ENCODE measurements at places on chromosomes 5 and 9.

DNA sequence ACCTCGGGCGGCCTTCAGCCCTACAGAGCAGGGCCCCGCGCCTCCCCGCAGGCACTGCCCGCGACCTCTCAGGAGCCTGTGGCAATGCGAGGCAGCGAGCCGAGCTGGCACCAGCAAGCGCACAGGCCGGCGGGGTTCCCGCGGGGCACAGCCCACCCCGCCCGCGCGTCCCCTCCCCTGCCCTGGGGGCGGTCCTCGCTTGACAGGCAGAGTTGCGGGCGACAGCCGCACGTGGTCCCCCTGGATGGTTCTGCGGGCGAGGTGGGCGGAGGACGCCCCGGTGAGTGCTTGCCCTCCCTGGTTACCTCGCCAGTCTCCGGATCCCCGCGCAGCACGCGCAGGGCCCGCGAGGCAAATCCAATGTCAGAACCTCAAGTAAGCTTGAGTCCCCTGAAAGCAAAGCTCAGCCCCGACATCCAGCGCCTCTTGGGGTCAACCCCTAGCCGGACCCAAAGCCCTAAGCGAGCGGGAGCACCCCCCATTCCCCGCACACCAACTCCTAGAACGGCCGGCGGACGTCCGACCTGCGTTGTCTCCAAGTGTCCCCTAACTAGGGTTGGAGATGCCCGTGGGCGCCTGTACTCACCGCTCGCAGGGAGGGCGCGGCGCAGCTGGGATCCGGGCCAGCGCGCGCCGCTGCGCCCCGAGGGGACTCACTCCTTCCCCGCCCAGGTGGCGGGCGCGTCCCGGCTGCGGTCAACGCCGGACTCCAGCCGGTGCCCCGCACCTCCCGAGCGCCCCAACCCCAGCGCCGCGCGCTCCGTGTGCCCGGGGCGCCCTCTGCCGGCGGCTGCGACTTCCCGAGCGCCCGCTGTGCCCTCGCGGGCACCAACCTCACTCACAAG, at the start of gene DRD1:
Gene DRD1, minus strand, starts transcription at position 123 of the 845 bp plus-strand sequence. CDS start 1,083 bp downstream, outside the sequence.
- peak; percentile 83 for DNase-seq

GRCh38 chr9:99093492-99093791, 11.5 kb upstream of the TGFBR1 start:
- DNase-seq, result no peak

DNA sequence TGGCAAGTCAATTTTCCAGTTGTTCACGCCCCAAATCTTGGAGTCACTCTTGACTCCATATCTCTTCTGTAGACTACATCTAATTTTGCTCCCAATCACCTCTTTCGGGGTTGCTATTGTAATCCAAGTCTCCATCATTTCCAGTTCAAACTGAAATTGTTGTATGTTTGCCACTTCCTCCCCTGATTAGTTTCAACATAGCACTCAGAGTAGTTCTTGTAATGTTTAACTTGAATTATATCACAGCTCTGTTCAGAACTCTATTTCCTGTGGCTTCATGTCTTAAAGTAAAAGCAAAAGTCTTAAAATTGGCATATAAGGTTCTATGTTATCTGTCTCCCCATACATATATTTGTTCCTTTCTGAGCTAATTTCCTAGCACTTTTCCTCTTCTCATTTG, 348.5 kb upstream of the RIOK2 start:
- no peak for DNase-seq

GRCh38 chr9:98251551-98251950, 3.9 kb downstream of the TBC1D2 start:
- no peak for DNase-seq

DNA sequence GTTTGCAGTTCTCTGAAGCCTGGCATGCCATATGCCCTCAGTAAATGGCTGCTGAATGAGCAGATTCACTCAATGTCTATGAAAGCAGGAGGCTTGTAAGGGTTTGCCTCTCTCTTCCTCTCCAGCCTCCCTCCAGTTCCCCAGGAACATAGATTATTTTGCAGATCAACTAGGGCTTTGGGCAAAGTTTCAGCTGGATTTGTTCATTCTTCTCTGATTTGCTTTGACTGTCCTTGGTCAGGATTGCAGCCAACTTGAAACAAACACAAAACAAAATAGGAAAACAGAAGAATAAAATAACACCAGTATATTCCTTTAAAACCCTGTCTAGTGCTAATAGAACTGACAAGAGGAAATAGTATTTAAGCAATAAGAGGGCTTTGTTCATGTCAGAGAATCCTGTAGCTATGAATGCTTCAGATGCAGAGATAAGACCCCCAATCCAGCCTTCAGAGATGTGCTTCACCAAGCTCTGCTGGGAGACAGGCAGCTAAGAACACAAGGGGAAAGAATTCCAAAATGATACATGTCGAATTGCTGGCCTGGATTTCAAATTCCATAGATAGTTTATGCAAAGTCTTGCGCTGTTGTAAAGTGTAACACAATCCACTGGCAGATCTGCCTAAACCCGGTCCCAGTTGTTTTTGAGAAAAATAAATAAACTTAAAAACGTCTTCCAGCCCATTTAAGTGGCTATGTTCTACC, 174.3 kb downstream of the PAPPA start:
- DNase-seq, result peak; percentile 68

- DNase-seq, result peak; percentile 30
These were observed 50.9 kb downstream of the EXD3 start for GRCh38 chr9:137371946-137372651.

- no peak for DNase-seq
These were observed 994 bp downstream of the POLE3 start for GRCh38 chr9:113409481-113409880.

DNA sequence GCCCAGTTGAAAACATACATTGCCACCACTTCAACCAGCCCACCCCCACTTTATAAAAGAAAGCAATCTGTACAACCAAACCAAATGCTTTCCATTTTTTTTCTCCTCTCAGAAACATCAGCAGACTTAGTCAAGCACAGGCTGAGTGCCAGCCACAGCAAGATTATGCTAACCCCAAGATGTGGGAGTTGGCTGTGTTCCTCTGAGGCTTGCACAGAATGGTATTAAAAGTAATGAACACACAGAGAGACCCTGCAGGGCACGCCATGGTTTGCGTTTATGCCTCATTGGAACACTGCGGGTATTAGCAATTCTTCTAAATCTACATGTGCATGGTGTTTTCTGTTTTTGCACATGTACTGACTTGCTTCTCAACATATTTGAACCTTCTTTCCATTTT, 419.9 kb upstream of the GRAMD2B start:
- peak; percentile 63 for DNase-seq

DNA sequence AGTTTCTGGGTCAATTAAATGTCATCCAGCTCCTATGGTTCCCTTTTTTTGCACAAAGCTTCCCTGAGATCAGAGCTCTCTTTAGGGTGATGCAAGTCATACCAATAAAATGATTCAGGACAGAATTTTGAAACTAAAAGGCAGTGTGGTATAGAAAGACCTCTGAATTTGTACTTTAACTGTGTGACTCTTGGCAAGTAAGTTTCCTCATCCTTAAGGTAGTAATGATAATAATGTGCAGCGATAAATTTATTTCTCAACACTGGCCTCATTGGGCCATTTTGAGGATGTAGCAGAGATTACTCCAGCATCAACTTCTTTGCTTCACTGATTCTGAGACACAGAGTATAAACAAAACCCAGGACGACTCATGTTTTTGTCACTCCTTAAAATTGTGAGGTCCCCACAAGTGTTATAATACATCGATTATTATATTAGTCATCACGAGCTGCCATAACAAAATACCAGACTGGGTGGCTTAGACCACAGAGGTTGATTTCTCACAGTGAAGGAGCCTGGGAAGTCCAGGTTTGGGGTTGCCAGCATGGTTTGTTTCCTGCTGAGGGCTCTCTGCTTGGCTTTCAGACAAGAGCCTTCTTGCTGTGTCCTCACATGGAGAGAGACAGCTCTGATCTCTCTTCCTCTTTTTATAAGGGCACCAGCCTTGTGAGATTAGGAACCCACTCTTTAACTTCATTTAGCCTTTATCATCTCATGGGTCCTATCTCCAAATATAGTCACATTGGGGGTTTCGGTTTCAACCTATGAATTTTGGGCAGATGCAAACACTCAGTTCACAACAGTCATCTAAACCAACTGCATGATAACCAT, 293.0 kb downstream of the ZNF608 start:
- DNase-seq, result no peak

DNA sequence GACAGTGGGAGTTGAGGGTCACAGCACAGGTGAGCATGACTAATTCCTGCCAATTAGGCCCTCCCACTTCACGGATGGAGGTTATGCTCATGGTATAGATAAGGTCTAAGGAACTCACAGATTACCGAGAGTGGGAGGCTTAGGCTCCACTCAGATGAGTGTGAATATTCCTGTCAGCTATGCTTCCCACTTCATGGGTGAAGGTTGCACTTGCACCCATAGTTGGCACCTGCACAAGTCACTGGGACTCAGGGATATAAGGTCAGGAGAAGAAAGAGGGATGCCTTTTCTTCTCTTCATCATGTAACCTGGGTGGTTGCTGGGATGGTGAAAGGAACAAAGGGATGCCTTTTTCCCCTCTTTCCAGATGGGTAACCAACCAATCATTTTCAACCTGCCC, 264.9 kb upstream of the TNC start:
- no peak for DNase-seq

GRCh38 chr9:93509084-93509483, 55.7 kb upstream of the FAM120AOS start:
- no peak for DNase-seq

DNA sequence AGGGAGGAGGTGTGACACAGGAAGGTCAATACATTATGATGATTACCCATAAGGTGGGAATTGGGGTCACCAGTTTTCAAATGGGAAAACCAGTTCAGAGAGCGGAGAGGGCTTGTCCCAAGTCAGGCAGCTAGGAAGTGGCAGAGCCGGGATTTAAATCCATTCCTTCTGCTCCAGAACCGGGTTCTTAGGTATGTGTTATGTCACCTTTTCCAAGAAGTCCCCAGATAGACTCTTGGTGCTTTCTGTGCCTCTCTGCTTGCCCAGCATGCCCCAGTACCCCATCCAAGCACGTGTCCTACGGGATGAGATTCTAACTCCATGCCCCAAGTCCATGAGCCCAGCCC, 69.9 kb downstream of the LMX1B start:
- no peak for DNase-seq

- peak; percentile 66 for DNase-seq
These were observed 387.9 kb upstream of the DAP start for GRCh38 chr5:11148810-11149539.

GRCh38 chr5:98414938-98415337, 358.5 kb upstream of the RGMB start:
- no peak for DNase-seq

- DNase-seq, result no peak
These were observed 24.1 kb upstream of the DMAC1 start for GRCh38 chr9:7823651-7824050.

DNA sequence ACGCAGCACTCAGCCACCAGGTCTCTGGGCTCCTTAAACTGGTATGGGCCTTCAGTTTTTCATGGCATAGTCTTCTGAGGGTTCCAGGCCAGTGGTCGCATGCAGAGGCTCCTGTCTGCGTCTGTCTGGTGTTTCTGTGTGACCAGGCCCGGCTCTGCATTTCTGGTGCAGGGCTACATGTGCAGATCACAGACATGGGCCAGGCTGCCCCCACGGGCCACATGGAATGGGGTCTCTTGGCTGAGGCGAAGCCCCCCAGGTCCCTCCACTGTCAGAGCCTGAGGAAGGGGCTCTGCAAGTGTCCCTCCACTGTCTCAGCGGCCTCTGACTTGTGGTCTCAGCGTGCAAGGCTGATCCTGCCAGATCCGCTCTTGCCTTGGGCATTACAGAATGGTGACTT, 15.6 kb upstream of the CARD19 start:
- no peak for DNase-seq

DNA sequence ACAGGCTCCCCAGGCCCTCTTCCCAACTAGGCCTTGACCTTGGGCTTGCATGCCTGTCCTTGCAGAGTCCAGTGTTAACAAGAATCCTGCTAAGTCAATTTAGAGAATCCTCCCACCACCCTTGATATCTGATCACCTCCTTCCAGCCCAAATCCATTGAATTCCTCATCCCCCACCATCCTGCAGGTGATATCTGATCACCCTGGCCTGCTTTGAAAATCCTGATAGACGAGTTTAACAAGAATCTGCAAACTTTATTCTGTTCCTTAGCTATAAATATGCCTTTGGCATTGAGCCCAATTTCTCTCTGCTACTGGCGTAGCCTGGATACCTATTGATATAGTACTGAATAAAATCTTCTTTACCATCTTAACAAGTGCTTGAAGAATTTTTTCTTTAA, 125.5 kb downstream of the DIRAS2 start:
- DNase-seq, result peak; percentile 18

GRCh38 chr5:7682379-7682778, 168.6 kb downstream of the CFAP90 start:
- no peak for DNase-seq

DNA sequence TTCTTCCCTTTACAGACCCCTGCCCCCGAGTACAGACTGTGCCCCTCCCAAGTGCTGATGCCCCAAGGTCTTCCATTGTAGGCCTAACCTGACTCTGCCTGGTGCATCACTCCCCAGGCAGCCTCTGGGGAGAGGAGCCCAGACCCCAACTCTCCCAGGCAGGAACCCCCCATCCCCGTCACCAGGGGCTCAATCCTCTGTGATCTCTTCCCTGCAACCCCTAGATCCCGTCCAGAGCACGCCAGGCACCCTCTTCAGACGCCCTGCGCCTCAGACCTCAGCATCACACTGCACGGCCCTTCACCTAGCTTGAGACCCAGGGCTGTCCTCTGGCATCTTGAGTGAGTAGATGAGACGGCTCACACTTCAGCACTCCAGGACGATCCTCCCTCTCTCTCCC, 6.4 kb upstream of the EGR1 start:
- DNase-seq, result no peak

DNA sequence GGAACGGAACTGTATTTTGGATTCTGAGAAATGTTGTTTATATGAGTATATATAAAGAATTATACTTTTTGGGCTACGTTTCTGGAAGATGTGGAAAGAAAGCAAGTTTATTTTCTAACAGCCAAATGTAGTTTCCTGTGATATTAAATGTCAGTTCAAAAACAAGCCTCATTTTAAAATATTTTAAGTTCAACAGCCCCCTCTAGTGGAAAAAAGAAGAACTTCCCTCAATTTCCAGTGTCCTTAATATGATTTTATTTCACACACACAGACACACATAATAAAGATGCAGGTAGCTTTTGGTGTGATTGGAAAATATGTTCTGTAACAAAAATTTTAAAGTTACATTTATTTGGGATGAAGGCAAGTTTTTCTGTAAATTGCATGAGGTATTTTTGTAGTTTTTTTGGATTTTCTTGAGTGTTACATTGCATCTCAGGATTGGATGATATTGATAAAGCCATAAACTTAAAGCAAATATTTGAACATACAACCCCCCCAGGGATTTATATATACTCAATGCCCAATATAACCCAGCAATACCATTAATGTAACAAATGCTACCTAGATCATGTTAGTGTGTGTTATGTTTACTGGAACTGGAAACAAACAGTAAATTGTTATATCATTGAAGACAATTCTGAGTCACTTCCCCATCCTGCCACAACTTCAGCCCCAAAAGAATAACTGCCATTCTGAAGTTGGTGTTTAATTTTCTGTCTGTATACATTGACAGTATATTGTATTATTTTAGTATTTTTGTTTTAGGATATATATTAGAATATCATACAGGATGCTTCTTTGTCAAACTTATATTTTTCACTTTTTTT, 54.0 kb downstream of the CCDC171 start:
- peak; percentile 85 for DNase-seq
